ENCODE measurements at places on chromosomes 16 and 17.

GRCh38 chr17:36525113-36525512 lies 9.6 kb downstream of the MYO19 start:
- DNase-seq = no peak

GRCh38 chr17:41416479-41416878 lies 7.9 kb downstream of the KRT37 start:
- no peak for DNase-seq

DNA sequence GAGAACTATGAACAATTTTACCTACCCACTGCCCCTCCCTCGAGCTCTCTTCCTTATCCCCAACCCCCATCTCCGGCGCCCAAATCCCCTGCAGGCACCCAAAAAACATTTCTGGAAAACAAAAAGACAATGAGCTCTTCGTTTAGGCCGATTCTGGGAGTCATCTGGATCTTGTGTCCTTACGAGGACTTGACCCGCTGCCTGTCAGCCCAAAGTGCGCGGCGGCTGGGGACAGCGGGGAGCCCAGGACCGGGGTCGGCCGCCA lies 524 bp downstream of the STRADA start:
- peak; percentile 38 for DNase-seq

DNA sequence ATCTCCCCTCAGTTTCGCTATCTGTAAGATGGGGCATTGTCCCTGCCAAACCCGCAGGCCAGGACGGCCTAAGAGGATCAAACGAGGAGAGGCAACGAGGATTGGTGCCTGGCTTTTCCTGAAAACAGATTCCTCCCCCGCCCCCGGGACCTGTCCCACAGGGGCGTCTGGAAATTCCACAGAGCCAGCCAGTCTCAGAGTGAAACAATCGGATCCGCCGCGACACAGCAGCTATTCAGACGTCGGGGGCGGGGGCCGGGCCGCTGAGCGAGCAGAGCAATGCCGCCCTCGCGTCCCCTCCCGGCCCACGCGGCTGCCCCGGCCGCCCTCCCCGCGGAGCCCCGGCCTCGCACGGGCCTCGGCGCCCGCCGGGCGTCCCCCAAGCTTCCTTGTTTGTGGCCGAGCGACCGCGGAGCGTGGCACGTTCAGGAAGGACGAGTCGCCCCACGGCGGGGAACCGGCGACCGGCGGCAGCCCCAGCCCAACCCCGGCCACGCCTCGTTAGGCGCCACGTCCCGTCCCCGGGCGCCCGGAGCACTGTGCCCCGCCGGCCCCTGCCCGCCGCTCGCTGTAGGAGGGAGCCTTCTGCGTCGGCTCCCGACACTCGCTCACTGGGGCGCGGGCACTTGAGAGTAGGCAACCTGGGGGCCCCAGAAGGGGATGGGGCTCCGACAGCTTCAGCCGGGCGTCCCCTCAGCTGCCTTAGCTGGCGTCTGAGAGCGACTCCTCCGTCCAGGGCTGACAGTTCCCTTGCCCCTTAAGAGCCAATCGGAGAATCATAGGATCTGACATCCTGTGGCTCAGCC lies 29.6 kb upstream of the PHOSPHO1 start:
- DNase-seq = no peak

- DNase-seq = no peak
Observed at GRCh38 chr17:78353834-78354233, 6.0 kb downstream of the SOCS3 start.

GRCh38 chr16:22782314-22782713 lies 31.6 kb upstream of the HS3ST2 start:
- DNase-seq = no peak

- peak; percentile 47 for DNase-seq
Observed at GRCh38 chr16:85902366-85903155, 3.6 kb downstream of the IRF8 start.

GRCh38 chr17:45672301-45672700 lies 111.8 kb upstream of the CRHR1 start:
- no peak for DNase-seq

- DNase-seq = no peak
Observed at GRCh38 chr16:62135446-62135845, 99.2 kb upstream of the CDH8 start.

DNA sequence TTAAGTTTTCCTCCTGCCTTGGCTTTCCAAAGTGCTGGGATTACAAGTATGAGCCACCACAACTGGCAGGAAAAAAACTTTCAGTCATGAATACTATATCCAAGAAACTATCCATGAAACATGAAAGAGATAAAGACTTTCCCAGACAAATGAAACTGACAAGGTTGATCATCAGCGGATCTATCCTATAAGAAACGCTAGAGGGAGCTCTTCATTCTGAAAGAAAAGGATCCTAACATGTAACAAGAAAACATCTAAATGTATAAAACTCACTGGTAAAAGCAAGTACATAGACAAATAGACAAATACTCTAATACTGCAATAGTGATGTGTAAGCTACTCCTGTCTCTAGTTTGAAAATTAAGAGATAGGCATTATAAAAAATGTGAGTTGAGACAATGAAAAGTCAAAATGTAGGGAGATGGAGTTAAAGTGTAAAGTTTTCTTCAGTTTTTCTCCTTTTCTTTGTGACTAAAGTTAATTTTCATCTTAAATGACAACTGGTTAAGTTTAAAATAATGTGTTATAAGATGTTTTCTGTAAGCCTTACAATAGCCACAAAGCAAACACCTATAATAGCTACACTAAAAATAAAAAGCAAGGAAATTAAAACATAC lies 79.6 kb upstream of the TEKT1 start:
- peak; percentile 23 for DNase-seq

- no peak for DNase-seq
Observed at GRCh38 chr16:11327277-11328171, 17.7 kb upstream of the RMI2 start.

GRCh38 chr16:61829631-61830030 lies 206.6 kb downstream of the CDH8 start:
- DNase-seq = no peak

- DNase-seq = no peak
Observed at GRCh38 chr16:799948-800833, at the start of gene GNG13. TSS of gene GNG13 (minus strand) at chr16:800734. CDS start at chr16:799077, 1,657 bp downstream.

- DNase-seq = no peak
Observed at GRCh38 chr17:19013806-19014627, 9.5 kb upstream of the FAM83G start.
